ENCODE measurements at places on chromosomes 6 and 20.

DNA sequence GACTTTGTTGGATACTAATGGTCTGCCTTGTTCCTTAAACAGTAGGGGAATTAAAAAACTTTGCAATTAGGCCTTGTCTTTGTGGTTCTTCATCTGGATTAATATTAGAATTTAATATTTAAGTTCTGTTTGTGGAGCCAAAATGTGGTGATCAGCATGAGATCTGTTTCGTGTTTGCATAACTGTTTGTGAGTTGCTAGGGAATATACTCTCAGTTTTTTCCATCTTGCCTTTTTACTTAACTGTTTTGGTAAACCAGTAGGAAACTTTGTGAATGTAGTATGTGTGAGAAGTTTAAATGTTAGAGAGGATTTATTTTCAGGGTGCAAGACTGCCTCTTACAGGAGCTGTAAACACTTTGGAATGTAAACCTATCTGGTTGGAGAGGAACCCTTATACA lies 35.6 kb downstream of the LRRC1 start:
- DNase-seq = no peak

- DNase-seq = no peak
These were observed 52.5 kb upstream of the CHD6 start for GRCh38 chr20:41670631-41671030.

DNA sequence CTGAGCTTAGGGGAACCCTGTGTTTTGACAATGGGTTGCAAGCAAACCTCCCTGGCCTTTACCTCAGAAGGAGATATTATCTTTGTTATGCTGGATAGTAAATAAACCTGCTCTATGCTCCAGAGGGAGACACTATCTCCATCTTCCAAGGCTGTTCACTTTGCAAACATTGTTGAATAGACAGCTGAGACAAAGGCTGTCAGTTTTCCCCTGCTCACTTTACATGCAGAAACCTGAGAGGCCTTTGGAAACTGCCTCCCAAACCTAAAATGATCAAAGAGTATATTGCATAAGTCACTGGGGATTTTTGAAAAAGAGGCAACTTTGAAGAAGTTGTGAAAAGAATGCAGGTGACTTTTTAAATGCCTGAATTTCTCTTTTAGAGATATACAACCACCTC lies 61.6 kb downstream of the MRAP2 start:
- no peak for DNase-seq

DNA sequence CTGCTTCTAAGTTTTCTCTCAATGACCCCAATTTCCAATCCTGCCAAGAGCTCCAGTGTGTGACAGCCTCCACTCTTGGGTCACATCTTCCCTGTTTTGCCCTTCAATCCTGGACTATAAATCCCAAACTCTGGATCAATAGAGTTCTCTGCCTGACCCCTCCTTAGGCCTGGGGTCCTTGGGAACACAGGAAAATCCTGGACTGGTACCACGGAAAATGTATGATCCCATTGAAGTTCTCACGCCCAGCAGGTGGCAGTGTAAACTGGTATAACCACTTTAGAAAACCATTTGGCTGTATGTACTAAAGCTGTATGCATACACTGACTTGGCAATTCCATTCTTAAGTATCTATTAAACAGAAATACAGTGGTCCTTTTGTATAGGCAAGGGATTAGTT lies 98.0 kb downstream of the SNAP25 start:
- DNase-seq = no peak

DNA sequence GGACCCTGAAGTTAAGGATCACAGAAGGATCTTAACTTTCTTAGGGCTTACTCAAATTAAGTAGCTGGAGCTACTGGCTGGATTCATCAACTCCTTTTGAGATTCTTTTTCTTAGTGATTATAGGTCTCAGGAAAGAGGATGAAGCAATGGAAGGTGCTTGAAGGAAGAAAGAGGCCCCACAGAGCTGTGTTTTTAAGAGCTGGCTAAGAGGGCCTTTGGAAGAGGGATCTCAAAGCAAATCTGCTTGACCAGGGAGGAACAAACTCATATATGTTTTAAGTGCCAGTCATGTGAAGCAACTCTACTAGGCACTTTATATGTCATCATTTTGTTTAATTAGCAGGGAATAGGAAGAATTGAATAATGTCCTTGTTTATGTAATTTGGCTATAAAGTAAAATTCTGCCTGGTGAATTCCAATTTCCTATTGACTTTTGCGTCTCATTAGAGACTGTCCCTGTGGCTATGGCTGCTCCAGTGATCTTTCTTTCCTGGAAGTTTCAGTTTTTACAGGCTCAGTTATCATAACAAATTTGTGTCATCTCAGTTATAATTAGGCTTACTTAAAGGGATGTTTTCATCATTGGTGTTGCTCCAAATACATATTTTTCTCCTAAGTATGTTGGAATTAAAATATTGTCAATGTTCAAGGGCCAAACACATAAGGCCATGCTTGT lies 222.8 kb upstream of the CITED2 start:
- no peak for DNase-seq

- no peak for DNase-seq
These were observed 55.4 kb downstream of the CRYBG1 start for GRCh38 chr6:106415921-106416320.

- no peak for DNase-seq
These were observed 111.0 kb downstream of the NOL4L start for GRCh38 chr20:32474009-32474716.

- no peak for DNase-seq
These were observed 193.2 kb upstream of the COL21A1 start for GRCh38 chr6:56440551-56440981.

- DNase-seq = no peak
These were observed 636.9 kb downstream of the QKI start for GRCh38 chr6:164051427-164051826.

DNA sequence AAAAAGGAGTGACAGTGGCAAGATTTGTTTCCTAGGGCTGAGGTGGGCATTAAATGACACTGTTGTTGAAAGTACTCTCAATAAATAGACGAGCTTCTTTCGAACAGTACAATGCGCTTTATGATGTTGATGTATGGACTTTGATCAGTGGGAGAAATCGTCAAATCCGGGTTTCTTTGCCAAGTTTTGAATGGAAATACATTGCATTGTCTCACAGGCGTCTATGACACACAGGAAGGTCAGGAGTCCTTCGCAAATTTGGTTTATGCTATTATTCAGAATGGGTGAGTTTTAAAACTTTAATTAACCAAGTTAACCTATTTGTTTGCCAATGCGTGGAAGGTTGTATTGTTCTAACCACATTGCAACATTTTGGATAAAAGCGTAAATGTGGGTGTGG lies 547.3 kb upstream of the SLC35B3 start:
- DNase-seq = no peak

- no peak for DNase-seq
These were observed 57.9 kb downstream of the HLA-A start for GRCh38 chr6:30000156-30000791.

GRCh38 chr6:152295920-152296319 lies 341.2 kb downstream of the SYNE1 start:
- no peak for DNase-seq

DNA sequence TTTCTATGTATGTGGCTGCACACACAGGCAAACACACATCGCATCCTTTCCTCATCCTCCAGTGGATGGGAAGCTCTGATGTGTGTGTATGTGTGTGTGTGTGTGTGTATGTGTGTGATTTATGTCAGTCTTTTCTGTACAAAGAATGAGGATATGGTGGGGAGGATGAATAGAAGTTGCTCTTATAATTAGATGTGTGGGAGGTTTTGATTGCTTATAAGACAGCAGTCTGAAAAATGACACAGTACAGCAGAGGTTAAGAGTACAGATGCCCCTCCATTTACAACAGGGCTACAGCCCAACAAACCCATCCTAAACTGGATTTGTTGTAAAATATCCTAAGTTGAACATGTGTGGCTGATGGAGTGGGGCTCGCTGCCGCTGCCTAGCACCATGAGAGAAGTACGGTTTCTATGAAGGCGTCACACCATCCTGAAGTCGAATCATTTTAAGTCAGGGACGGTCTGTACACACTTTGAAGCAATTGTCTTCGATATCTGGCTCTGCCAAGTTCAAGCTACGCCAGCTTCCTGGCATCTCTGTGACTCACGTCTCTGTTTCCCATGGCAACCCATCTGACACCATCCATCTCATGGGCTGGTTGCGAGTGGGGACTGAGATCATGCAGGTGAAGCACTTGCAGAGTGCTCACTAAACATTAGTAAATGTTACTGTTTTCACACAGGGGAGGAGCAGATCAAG lies 252.6 kb downstream of the MYLK4 start:
- no peak for DNase-seq

GRCh38 chr20:37994512-37994911 lies 38.7 kb downstream of the TTI1 start:
- no peak for DNase-seq

DNA sequence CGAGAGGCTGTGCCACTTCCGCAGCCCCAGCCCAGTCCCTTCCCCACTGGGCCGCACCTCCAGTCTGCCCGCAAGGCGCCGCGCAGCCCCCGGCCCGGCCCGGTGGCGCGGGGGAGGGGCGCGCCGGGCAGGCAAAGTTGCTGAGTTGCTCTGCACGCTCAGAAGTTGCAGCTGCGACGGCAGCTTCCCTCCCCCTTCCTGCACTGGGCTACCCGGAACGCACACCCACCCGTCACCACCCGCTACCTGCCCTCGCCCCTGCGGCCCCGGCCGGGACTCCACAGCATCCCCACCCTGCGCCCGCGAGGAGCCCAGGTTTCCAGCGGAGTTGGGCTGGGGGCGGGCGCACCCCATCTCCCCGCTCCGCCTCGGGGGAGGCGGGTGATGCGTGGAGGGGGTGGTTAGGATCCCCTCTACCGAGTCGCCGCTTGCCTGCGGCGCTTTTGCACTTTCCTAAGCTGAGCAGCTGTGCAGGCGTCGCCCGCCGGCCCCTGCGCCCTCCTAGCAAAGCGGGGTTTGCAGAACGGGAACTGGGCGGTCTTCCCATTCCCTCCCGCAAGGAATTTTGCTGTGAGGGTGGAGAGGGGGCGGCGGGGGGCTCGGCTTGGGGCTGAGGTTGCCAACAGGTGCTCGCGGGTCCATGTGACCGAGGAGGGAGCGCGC lies 55.9 kb upstream of the RREB1 start:
- no peak for DNase-seq

DNA sequence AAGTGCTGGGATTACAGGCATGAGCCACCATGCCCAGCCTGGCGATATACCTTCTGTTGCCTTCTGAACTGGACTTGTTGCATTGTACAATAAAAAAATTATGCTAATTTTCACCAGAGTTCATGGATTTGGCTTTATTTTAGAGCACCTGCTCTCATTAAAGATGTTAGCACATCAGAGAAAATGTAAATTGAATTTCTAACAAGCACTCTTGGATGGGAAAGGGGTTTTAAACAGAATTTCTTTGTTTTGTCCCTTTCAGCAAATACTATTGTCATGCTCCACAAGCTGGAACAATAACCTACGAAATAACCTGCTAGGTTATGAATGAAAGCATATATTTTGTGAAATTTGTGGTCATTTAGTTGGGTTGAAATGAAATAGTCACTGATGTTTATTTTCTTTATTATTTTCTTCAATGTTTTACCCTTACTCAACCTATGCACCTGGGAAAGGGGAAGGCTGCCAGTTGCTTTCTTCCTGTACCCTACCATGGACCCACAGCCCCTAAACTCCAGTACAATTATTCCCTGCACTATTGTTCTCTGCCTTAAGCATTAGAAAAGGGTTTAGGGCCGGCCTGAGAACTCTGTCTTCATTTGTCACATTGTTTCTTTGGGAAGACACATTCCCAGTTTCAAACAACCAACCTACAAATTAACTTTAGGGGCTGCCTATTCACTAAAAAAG lies 22.2 kb downstream of the ZDHHC14 start:
- DNase-seq = no peak

DNA sequence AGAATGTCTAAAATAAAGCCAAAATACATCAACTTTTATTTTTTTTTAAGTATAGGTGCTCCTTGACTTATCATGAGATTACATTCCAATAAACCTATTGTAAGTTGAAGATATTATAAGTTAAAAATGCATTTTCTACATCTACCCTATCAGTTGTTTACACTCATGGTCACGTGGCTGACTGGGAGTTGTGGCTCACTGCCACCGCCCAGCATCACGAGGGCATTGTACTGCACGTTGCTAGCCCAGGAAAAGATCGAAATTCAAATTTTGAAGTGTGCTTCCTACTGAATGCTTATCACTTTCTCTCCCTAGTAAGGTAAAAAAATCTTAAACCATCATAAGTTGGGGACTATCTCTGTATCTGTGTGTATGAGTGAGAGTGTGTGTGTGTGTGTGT lies 126.6 kb upstream of the RIN2 start:
- DNase-seq = no peak

DNA sequence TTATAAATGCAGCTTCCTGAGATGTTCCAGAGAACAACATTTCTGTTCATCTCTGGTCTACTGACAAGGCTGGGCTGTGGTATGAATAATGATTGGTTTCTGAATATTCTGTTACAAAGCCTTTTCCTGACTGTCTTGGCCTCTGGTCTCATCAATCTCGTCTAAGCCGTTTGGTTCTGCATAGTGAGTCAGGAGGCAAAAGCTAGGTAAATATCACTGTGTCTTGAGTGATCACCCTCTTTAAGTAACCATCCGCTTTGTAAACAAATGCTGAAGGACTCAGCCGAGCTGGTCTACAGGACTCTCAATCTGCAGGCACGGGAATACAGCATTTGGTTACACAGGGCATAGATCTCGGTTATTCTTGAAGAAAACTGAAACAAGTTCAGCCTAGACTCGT lies 511.9 kb downstream of the KIF16B start:
- no peak for DNase-seq

DNA sequence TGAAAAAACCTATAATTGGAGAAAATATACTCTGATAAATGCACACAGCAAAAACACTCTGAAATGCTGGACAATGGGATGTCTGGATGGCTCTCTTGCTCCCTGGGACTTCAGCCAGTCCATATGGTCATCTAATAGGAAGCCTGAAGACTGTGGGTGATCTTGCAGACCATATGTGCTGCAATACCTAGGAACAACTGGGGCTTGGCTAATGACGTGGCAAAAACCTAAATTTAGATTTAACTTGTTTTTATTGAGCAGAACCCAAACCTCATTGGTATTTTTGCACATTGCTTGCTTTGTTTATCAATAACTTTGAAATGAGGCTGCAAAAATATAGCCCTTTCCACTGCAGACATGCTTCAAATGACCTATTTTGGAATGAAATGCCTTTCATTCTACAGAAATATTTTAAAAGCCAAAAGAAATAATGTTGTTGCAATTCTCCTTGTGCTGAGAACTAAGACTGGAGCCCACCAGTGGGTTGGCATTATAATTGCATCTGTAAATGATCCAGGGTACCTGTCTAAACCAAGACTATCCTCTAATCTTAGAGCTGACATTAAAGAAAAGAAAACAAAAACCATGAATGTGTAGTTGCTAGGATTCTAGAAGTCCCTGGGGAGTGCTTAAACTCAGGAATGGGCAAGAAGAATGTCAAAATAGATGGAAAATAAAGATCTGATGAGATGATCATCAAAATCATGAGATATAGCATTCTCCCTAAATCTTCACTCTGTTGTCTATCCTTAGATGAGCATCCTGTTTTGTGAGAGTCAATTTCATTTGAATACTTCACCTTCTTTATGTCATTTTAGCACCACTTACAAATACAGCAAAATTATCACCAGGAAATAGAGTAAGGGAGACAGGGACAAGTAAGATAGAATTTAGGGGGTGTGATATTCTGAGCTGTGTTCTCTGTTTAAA lies 152.1 kb upstream of the RIMS1 start:
- DNase-seq = no peak
